ENCODE measurements at places on chromosomes 3 and 15. TPM values are rescaled to one million over a fixed set of nuclear protein-coding genes. Genes with fewer than 3 reads are reported as not detected.

Gene MESP2
- 0.20 TPM for total RNA-seq

DNA sequence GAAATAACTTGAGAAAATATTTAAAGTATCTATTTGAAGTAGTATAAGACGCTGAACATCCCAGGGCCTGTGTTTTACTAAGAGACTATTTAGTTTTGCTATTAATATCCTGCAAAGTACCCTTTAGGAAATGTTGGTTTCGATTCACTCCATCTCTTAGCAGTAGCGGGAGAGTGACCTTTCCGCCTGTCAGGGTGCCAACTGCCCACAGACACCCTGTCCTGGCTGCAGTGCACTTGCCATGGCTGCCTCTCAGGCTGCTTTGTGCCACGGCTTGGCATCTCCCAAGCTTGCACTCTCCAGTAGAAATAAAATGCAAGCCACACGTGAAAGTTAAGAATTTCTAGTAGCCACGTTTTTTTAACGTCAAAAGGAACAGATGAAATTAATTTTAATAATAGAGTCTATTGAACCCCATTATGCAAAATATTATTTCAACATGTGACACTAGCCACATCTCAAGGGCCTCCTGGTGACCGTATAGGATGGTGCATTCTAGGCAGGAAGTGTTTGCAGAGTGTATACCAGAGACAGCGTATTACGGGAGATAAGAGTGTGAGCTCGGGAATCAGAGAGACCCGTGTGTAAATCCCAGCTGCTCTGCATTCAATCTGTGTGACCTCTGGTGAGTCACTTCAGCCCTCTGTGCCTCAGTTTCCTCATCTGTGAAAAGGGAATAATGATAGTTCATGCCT lies 19.8 kb downstream of the ADAMTS9 start:
- 0 out of 2 replicates have a peak, but pooled peaks cover 3% of the 10 kb centered on the region for H3K27me3 ChIP-seq
- no peak overlapping the region for H3K4me3 ChIP-seq
- DNase-seq, result no peak
- no peaks in the 10 kb centered on the region for H3K4me1 ChIP-seq

DNA sequence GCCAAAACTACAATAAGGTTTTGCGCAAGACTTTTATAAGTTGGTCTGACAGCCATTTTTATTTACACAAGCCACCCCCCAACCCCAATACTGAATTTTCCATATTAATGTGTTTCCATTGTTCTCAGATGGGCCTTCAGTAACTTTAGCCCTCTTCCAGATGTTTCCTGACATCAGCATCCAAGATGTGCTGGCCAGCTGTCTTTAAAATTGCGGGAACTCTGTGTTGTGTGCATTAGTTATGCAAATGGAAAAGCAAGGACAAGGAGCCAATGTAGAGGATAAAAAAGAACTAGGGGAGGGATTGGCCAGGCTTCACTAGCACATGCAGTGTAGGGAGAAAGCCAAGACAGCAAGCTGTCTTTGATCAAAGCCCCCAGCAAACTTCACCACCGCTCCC lies 45.4 kb downstream of the COMMD2 start:
- H3K36me3 ChIP-seq, result no peaks in the 10 kb centered on the region
- no peak for DNase-seq
- H3K4me3 ChIP-seq, result no peak overlapping the region

- H3K36me3 ChIP-seq, result no peaks in the 10 kb centered on the region
- no peaks in the 10 kb centered on the region for H3K27me3 ChIP-seq
- no peak overlapping the region for H3K27ac ChIP-seq
- H3K4me1 ChIP-seq, result peaks cover 33% of the 10 kb centered on the region
- H3K4me3 ChIP-seq, result no peak overlapping the region
These were observed 16.4 kb upstream of the GNAT1 start for GRCh38 chr3:50174947-50175524.
